ENCODE measurements at places on chromosomes 5 and 9. TPM values are rescaled to one million over a fixed set of nuclear protein-coding genes. Genes with fewer than 3 reads are reported as not detected.

Gene LOX
- not detected for polyA plus RNA-seq

Gene PLPP7
- polyA plus RNA-seq: not detected

Gene DCTN4
- polyA plus RNA-seq: 9.5 TPM

Gene ANKRD31
- polyA plus RNA-seq: 0.55 TPM

Gene PCDHA7
- not detected for polyA plus RNA-seq

Gene SPINK1
- not detected for polyA plus RNA-seq

Gene PCDHB6
- not detected for polyA plus RNA-seq

Gene RHOBTB3
- polyA plus RNA-seq: 2.9 TPM

Gene FCN1
- polyA plus RNA-seq: 0.59 TPM

Gene ELAVL2
- polyA plus RNA-seq: not detected

Gene WDR31
- 0.62 TPM for polyA plus RNA-seq

Gene KCNV2
- polyA plus RNA-seq: not detected

Gene CYLC2
- not detected for polyA plus RNA-seq

Gene POLR1E
- 21.2 TPM for polyA plus RNA-seq

Gene GABRG2
- 0.64 TPM for polyA plus RNA-seq

Gene SVEP1
- not detected for polyA plus RNA-seq

Gene MEIKIN
- polyA plus RNA-seq: not detected

Gene SPINK7
- not detected for polyA plus RNA-seq

Gene CCNO
- polyA plus RNA-seq: not detected

Gene PPP3R2
- polyA plus RNA-seq: not detected

Gene PIP5K1B
- not detected for polyA plus RNA-seq

Gene HCN1
- polyA plus RNA-seq: not detected

Gene ASPN
- not detected for polyA plus RNA-seq

Gene PCDHGA1
- polyA plus RNA-seq: not detected

Gene EMB
- 184 TPM for polyA plus RNA-seq

Gene AQP3
- 145 TPM for polyA plus RNA-seq

Gene SHOC1
- not detected for polyA plus RNA-seq

Gene FSTL4
- not detected for polyA plus RNA-seq

Gene FBXO4
- 17.5 TPM for polyA plus RNA-seq
